ENCODE measurements at places on chromosomes 2 and 18.
A peak's percentile ranks its signal among the peaks of the same experiment; 100 is the strongest.

DNA sequence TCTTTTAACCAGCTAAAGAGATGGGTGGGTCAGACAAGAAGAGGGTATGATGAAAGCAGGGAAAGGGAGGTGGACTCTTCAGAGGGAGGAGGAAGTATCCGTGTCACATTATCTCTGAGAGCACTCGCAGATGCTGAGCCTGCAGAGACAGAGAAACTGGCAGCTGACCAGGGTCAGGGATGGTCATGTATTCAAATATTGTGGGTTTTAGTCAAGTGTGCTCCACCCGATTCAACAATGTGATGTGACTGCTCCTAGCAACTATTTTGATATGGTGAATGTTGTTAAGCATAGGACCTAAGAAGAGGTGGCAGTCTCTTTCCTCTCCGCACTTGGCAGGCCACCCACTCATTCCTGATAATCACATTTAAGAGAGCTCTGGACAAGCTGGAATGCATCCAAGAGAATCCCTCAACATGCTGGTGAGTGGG lies 1.3 kb upstream of the CLIP4 start:
- DNase-seq, result peak; percentile 70

GRCh38 chr2:217086718-217087117 lies 226.9 kb upstream of the TNP1 start:
- no peak for DNase-seq

DNA sequence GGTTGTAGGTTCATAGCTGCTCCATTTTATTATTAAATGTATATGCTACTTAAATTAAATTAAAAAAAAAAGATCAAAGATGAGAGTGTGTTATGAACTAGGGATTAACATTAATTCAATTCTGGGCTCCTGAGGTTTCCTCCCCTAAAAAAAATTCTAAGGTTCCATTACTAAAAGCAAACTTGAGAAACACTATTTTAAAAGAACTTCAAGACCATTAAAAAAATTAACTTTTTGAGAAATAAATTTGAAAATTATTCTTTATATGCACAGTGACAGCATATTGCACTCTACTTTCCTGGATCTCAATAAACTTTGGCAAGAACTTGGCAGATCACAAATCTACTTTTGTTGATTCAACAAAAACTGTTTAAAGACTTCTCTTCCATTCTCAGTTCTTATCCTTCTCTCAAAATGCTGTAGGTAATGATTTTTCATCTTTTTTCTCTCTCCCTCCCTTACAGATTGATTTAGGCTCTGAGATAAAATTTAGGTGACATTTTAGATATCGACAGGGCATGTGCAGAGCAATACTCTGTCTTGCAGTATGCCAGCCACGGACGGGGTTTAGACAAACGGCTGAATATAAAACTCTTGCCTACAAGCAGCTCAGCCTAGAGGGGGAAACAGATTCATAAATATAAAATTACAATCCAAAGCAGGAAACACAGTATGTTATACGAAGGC lies 592 bp upstream of the MARS2 start:
- DNase-seq, result no peak

- peak; percentile 88 for DNase-seq
Measured at GRCh38 chr2:235511187-235511661, 17.4 kb downstream of the AGAP1 start.

- peak; percentile 26 for DNase-seq
Measured at GRCh38 chr2:68870215-68870614, 982 bp downstream of the BMP10 start.

DNA sequence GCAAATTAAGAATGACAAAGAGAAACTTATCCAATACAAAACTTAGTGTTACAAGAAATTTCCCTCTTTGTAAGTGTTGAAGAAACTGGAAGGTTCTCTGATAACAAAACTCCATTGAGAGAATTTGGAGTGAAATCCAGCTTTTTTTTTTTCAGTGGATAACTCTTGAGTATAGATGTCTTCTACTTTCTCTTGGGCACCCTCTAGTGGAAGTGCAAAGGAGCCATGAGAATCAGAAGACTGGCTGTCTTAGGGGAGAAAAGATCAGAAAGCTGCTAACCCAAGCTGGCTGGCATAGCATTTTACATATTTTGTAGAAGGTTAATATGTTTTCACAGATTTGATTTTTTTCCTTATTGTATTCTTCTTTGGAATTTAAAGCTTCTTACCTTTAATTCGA lies 138.8 kb upstream of the SATB2 start:
- peak; percentile 24 for DNase-seq

All from fibroblast of mammary gland (primary cell).